PC-3 (cell line): ENCODE measurements at places on chromosomes 4 and X.

DNA sequence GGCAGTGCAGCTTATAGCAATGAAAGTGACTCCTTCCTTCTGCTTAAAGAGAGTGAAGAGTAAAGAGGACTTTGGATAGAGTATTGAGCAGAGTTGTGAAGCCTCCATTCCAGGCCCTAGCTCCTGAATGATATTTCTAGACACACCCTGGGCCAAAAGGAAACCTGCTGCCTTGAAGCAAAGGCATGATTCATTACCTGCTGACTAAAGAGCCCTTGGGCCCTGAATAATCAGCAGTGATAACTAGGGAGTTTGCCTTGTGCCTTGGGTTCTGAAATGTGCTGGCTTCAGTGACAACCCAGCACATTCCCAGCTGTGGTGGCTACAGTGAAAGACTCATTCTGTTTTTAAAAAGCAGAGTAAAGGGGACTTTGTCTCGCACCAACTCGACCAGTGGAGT, 49.2 kb downstream of the STPG2 start:
- H3K27me3 ChIP-seq, result no peaks in the 10 kb centered on the region
- H3K36me3 ChIP-seq, result no peaks in the 10 kb centered on the region; the same call in 1 of the 2 replicates
- peak; percentile 68 for DNase-seq

DNA sequence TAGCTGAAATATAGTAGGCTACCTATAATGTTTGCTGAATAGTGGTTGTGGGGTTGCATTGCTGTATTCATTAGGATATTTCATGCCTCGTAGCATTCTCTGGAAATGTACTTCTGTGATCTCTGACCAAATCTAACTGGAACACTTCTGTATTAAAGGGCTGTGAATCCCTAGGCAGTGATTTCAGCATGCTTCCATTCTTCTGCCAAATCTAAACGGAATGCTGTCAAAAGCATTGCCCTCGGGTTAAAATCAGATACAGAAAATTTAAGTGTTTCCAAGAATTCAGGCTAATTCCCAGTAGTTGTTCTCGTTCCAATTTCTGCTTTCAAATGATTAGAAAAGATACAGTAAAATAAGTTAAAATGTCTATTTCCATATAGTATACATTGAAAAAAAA, 1847.5 kb upstream of the IGFBP7 start:
- no peak overlapping the region for H3K27ac ChIP-seq
- H3K4me3 ChIP-seq, result no peak overlapping the region
- H3K36me3 ChIP-seq, result no peaks in the 10 kb centered on the region
- no peaks in the 10 kb centered on the region for H3K27me3 ChIP-seq
- no peaks in the 10 kb centered on the region for H3K4me1 ChIP-seq

DNA sequence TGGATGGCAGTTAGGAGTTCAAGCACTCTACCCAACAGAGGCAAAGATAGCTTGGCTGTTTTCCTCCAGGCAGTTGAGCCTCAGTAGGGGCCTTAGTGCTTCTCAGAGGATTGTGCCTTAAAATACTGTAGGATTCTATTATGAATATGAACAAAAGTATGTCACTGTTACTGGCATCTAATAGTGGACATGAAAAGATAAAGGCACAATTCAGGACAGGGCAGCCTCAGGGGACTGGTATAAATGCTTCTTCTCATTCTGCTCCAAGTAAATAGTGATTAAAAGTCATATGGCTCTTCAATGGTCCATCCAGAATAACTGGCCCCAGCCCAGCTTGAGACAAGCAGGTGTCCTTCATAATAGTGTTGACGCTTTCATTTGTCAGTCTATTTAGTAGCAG, 17.7 kb downstream of the COL4A6 start:
- H3K4me3 ChIP-seq, result no peak overlapping the region
- peaks cover 10% of the 10 kb centered on the region for H3K4me1 ChIP-seq
- DNase-seq, result no peak
- no peaks in the 10 kb centered on the region for H3K27me3 ChIP-seq
- H3K27ac ChIP-seq, result no peak overlapping the region

- H3K27ac ChIP-seq, result peak overlapping the region; percentile 75
- DNase-seq, result no peak
- H3K36me3 ChIP-seq, result no peaks in the 10 kb centered on the region
- peaks cover 40% of the 10 kb centered on the region for H3K4me1 ChIP-seq
- H3K4me3 ChIP-seq, result no peak overlapping the region
- no peaks in the 10 kb centered on the region for H3K27me3 ChIP-seq
Observed at GRCh38 chr4:73663576-73663975, 43.3 kb upstream of the RASSF6 start.

DNA sequence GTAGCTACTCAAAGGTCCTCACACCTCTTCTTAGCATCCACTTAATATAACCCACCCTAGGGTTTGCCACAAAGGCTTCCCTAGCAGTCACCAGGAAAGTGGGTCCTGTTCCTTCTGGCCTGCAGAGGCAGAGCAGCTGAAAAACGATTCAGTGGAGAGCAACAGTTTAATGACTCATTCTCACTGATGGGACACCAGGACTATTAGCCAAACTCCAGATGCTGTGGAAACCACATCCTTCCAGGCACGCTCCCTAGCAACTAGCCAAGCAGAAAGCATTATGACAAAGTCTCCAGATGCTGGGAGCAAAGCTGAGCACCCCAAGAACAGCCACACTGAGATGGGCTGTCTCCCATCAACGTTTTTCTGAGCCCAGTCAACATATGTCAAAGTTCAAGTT, 30.3 kb upstream of the UTP14A start:
- peak; percentile 60 for DNase-seq
- peaks cover 17% of the 10 kb centered on the region for H3K4me1 ChIP-seq
- no peak overlapping the region for H3K4me3 ChIP-seq
- no peaks in the 10 kb centered on the region for H3K36me3 ChIP-seq
- no peaks in the 10 kb centered on the region for H3K27me3 ChIP-seq
- H3K27ac ChIP-seq, result no peak overlapping the region
